ENCODE measurements at places on chromosomes 5 and 9. TPM values are rescaled to one million over a fixed set of nuclear protein-coding genes. Genes with fewer than 3 reads are reported as not detected.

DNA sequence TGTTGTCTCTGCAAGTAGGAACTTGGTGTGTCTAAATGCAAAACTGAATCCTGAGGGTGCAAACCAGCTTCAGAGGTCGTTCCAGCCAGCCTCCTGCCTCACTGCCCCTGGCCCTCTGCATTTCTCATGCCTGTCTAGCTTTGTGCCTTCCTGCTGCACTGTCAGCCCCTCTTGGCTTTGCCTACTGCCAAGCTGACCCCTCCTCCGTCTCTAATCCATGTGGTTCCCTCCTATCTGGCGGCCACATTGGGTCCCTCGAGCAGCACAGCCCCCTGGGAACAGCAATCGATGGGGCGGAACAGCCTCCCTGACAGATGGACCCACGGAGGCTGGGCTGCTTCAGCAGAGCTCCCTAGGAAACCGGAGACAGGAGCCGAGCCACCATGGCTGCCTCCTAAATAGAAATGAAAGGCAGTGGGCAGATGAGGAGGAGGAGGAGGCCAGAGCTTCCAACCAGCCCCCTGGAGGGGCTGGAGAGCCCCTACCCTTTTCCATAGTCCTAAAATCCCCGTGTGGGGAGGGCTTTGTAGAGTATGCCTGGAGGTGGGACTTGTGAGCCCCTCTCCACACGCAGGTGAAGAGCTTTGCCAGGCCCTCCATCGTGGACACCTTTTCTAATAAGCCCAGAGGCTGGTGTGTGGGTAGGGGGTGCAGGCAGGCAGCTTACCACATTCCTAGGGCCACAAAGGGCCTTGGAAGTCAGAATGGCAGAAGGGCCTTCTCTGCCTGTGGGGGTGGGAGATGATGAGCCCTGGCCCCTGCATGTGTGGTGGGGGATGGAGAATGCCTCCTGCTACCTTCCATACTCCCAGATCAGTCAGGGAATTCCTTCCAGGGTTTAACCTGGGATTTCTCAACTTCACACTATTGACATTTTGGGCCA, 9.2 kb upstream of the CXXC5 start:
- no peak for DNase-seq

- no peak for DNase-seq
Observed at GRCh38 chr5:84274585-84275468, 109.9 kb downstream of the EDIL3 start.

DNA sequence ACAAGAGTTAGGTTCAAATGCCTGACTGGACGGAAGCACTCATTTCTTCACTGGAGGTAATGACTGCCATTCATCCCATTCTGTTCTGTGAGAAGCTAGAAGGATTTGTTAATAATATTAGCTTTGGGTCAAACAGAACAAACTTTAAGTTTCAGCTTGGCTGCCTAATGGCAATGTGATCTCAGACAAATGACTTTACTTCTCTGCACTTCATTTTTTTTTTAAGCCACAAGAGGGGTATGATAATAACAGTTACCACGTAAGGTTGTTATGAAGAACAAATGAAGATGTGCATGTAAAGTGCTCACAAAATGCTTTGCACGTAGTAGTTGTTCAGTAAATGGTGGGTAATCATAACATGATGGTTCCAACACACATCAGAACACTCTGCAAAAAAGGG, 199.4 kb downstream of the PAPPA start:
- DNase-seq = no peak

DNA sequence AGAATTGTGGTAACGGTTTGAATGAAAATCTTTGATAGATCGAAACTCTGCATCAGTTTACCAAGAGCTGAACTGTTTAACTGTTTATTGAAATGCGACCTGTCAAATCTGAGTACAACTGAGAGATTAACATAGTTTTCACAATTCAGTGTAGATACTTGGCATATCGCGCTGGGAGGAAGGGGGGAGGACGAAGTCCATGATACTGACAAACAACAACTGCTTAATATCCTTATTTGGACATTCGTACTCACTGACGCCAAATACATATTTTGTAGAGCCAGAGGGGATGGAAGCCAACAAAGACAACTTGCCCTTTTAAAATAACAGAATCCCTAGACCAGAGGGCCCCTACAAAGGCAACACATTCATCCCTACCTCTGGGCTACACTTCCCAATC, 93.2 kb downstream of the GLIS3 start:
- no peak for DNase-seq

GRCh38 chr9:4137234-4137633, 162.6 kb downstream of the GLIS3 start:
- DNase-seq = no peak

GRCh38 chr9:128258326-128258725, 17.5 kb downstream of the GOLGA2 start:
- no peak for DNase-seq

DNA sequence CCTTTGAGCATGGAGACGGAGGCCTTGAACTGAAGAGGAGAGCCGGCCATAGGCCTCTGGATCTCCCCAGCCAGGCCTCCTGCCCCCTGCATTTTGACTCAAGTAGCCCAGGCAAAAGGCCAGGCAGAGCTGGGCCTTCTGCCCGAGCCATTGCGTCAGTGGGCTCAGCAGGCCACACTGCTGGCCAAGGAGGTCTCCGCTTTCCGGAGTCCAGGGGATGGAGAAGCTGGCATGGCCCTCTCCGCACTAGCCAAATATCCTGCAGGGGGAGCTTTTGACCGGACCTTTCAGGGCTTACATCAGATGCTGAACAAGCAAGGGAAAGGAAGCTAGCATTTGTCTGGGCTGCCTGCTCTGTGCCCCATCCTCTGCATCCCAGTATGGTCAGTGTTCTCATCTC, 386.8 kb downstream of the TRIM36 start:
- DNase-seq = peak; percentile 85

DNA sequence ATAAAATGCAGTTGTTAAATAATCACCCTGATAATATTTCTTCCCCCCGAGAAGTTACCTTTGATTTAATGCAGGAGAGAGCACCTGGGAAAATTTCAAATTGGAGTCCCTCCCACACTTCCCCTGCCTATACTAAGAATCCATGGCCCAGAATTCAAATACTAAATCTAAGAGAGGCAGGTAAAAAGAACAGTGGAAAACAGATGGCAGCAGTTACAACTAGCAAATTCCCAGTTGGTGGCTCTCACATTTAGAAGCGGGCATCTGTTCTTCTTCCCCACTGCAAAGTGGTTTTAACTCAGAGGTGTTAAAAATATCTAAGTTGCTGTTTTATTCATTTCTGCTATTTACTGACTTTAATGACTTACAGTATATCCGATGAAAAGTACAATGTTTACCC, 210.4 kb upstream of the ELAVL2 start:
- DNase-seq = no peak

- DNase-seq = no peak
Observed at GRCh38 chr9:110606179-110606790, 26.7 kb upstream of the SVEP1 start.

GRCh38 chr9:95852059-95853032, 23.1 kb upstream of the ERCC6L2 start:
- DNase-seq = no peak

DNA sequence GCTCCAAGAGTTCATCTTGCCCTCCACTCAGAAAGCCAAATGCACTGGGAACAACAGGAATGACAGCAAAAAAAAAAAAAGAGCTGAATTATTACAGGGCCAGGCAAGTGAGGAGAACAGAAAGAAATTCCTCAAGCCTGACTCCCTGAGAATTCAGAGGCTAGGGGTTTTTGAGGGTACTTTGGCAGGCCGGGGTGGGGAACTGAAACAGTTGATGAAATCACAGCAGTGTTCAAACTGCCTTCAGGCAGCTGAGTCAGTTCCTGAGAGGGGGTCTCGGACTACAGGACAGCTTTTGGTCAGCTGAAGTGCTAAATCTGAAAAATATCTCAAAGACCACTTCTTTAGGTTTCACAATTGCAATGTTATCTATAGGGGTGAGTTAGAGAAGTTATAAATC, 419.4 kb downstream of the SEMA5A start:
- DNase-seq = no peak

GRCh38 chr9:14399756-14400657, 86.1 kb upstream of the NFIB start:
- no peak for DNase-seq

DNA sequence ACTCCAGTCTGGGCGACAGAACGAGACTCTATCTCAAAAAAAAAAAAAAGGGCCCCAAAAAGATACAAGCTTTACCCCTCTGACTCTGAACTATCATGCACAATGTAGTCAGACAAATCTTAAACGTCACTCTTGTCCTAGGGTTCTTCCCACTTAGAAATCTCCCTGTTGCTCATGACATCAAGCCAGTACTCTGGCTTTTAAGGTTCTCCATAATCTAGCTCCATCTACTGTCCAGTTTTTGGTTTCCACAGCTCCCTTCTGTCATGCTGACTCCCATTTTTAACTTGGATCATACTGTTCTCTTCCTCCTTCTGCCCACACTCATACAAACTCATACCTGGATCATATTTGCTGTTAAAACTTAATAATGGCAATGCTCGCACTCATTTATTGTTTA, 156.7 kb upstream of the TLX3 start:
- no peak for DNase-seq

DNA sequence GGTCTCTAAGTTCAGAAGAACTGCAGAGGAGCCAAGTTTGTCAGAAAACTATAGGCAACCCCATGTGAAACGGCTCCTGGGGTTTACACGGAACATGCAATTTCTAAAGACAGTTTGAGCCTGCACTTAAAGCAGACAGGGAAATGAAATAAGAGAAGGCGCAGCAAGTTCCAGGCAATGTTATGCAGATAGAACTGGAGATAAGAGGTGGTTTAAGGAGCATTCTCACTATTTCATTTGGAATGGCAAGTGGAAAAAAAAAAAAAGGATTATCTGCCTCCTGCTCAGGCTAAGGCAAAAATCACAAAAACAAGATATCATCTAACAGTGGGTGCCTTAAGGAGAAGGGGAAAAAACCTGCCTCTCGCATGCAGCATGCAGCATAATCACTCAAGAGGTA, 2252.4 kb downstream of the MAT2B start:
- no peak for DNase-seq

- no peak for DNase-seq
Observed at GRCh38 chr9:77710316-77710715, 62.2 kb upstream of the GNA14 start.

DNA sequence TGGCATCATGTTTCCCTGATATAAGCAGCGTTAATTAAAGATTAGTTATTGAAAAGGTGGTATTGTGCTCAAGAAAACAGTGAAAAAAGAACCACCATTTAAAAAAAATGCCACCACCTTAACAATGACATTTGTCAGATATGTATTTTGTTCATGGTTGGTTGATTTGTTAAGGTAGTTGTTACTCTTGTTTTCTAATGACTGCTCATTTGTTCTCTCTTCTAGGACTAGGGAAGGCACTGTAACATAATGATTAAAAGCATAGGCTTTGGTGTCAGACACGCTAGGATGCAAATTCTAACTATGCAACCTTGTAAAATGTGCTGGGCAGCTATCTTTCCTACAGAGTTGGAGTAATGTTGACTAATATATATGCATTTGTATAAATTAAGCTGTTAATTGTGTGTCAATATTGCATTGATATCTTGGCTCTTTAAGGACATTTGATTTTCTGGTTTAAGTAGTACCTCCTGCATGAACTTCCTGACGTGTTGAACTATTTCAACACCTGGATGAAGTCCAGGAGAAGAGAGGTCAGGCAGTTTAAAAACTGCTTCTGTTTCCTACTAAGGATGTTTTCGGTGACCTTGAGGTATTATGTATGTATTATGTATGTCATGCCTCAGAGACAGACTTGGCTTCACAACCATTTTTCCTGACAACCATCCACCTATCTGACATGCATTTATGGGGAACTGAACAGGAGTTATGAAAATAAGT, 77.8 kb downstream of the MUSK start:
- DNase-seq = no peak

DNA sequence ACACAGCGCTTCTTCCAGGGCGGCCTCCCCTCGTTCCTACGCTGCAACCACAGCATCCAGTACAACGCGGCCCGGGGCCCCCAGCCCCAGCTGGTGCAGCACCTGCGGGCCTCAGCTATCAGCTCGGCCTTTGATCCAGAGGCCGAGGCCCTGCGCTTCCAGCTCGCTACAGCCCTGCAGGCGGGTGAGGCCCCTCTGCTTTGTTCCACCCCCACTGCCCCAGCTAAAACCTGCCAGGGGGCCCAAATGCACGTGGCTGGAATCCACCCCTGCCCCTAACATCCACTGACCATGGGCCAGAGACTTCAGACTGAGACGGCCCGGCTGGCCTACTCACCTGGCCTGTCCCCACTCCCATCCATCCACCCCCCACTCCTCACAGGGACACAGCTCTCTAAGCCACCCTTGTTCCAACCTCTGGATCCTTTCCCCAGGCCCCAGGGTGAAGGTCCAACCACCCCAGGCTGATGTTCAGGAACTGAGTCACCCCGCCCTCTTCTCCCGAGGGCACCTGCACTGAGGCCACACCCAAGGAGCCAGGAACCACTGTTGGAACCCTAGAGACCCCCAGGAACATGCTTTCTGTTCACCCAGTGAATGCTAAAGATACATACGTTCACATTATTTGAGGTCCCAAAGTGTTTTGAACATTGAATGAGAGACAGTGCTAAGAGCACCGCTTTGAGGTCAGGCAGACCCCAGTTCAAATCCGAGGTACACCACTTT, 18.9 kb upstream of the ASS1 start:
- no peak for DNase-seq

- DNase-seq = no peak
Observed at GRCh38 chr5:91339063-91339705, 43.9 kb downstream of the ARRDC3 start.

- DNase-seq = peak; percentile 38
Observed at GRCh38 chr9:134698111-134698510, 56.5 kb downstream of the COL5A1 start.

- no peak for DNase-seq
Observed at GRCh38 chr5:68965926-68966325, 127.9 kb upstream of the SLC30A5 start.

DNA sequence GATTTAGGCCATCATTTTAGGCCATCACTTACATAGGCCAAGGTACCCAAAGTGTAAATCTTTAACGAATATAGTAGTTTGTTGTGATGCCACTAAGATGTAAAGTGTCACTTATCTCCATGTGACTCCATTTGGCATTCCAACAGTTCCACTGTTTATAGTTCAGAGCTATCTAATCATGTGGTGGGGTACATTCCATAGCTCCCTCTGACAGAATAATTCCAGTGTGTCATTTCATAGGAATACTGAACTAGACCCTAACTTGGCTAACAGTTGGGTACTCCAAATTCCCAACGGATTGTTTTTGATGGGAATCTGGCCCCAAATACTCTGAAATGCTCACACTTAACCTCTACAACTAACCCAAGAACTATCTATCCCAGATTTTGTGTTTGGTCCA, 76.7 kb upstream of the FST start:
- no peak for DNase-seq

- DNase-seq = peak; percentile 39
Observed at GRCh38 chr9:70229026-70229425, 29.8 kb upstream of the SMC5 start.

The PTGDS gene
- total RNA-seq = 6,152 TPM

The RMND5B gene
- total RNA-seq = 33.7 TPM

The SV2C gene
- not detected for total RNA-seq

The FOXI1 gene
- total RNA-seq = not detected

The PRSS3 gene
- not detected for total RNA-seq

The SLC4A9 gene
- not detected for total RNA-seq

The CTNND2 gene
- 1.7 TPM for total RNA-seq

The NSA2 gene
- 35.1 TPM for total RNA-seq
